Mammary epithelial cell (primary cell): ENCODE measurements at places on chromosomes 12 and 14.

GRCh38 chr12:915090-915489 is 34.4 kb downstream of the RAD52 start:
- no peak for DNase-seq

GRCh38 chr14:102272392-102272791 is 32.6 kb downstream of the MOK start:
- peak; percentile 22 for DNase-seq

GRCh38 chr12:105466901-105467598 is 136.6 kb downstream of the C12orf75 start:
- DNase-seq = no peak

DNA sequence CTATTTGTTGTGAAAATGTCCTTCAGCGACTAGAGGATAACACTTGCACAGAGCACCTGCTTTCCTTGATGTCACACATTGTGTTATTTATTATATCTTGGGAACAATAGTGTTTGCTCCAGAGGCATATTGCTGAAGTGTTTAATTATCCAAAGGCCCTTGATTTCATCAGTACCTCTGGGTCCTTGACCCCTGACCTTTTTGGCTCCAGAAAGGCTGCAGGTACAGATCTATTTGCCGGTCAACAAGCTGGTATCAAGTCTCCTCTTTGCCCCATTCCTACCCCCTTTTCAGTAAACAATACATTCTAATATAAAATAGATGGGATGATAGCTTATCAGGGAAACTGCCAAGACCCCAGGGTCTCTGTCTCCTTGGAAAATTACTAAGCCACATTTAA is 206.8 kb downstream of the DACT1 start:
- no peak for DNase-seq

DNA sequence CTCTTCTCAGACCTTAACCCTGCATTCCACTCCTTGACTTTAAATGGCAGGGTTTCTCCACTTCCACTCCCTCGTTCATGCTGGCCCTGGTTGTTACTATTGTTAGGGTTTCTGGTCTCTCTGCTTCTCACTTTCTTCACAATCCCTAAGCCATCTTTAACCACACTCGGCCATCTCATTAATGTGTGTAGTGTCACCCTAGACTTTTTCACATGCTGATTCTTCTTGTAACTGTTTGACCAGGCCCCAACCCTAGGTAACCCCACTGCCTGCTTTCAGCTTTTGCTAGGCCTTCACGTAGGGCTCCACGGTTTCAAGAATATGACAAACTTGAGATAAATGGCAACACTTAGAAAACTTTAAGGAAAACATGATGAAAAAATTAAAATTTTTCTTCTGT is 195.1 kb downstream of the IPO8 start:
- DNase-seq = no peak

- no peak for DNase-seq
Observed at GRCh38 chr12:46460682-46461210, 88.2 kb upstream of the SLC38A2 start.

DNA sequence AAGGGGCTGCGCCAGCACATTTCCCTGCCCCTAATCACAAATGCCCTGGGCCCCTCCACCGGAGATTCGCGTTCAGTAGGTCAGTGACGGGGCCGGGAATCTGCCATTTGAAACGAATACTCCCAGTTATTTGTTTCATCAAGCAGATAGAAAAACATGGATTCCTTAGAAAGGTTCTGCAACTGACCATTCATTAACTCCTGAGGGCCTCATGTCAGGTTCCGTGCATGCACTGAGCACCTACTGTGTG is 25.6 kb upstream of the UBC start:
- DNase-seq = no peak
